ENCODE measurements at places on chromosomes 4 and X. TPM values are rescaled to one million over a fixed set of nuclear protein-coding genes. Genes with fewer than 3 reads are reported as not detected.

Gene HSFX3
- not detected for total RNA-seq

Gene TMPRSS11A
- not detected for total RNA-seq

Gene SULT1E1
- 12.0 TPM for total RNA-seq

Gene PFKFB1
- total RNA-seq = 0.19 TPM

Gene EPGN
- 7.7 TPM for total RNA-seq

Gene PPEF1
- under 0.01 TPM for total RNA-seq

Gene TMEM35A
- 7.1 TPM for total RNA-seq

Gene CDKL2
- 0.44 TPM for total RNA-seq

Gene RS1
- not detected for total RNA-seq

Gene YY2
- total RNA-seq = 1.6 TPM

Gene CYLC1
- not detected for total RNA-seq

Gene DSPP
- not detected for total RNA-seq

Gene FRMD7
- not detected for total RNA-seq

Gene SOWAHD
- total RNA-seq = 0.13 TPM

Gene QRFPR
- total RNA-seq = not detected

Gene MTCP1
- total RNA-seq = 30.0 TPM

Gene FAM47E
- 0.66 TPM for total RNA-seq

Gene TLR10
- total RNA-seq = not detected

Gene KLHL4
- total RNA-seq = 1.6 TPM

Gene ALAS2
- not detected for total RNA-seq

Gene SNCA
- total RNA-seq = 1.4 TPM

Gene ERAS
- total RNA-seq = not detected

Gene AFP
- total RNA-seq = 0.19 TPM

Gene KIT
- total RNA-seq = 1.3 TPM

Gene DCTD
- 100 TPM for total RNA-seq

Gene CT45A5
- total RNA-seq = not detected

Gene BMPR1B
- total RNA-seq = 2.2 TPM

Gene TREX2
- 3.5 TPM for total RNA-seq

Gene TACR3
- not detected for total RNA-seq

Gene MTNR1A
- not detected for total RNA-seq

Gene GASK1B
- 25.1 TPM for total RNA-seq

Gene MAGEA12
- not detected for total RNA-seq

Gene TRIM60
- not detected for total RNA-seq

Gene DDX53
- not detected for total RNA-seq

Gene FGFBP2
- not detected for total RNA-seq

Gene SORCS2
- total RNA-seq = 0.40 TPM
